ENCODE measurements at places on chromosomes 5 and 9. TPM values are rescaled to one million over a fixed set of nuclear protein-coding genes. Genes with fewer than 3 reads are reported as not detected.

ZNF462 gene
- 98.3 TPM for total RNA-seq

SPINK4 gene
- not detected for total RNA-seq

PCDHA1 gene
- total RNA-seq, result 0.13 TPM

DMRT3 gene
- not detected for total RNA-seq

ALDH7A1 gene
- 76.6 TPM for total RNA-seq

WDR38 gene
- total RNA-seq, result not detected

GRCh38 chr5:155087036-155087435, 73.5 kb downstream of the KIF4B start:
- DNase-seq, result no peak

DNA sequence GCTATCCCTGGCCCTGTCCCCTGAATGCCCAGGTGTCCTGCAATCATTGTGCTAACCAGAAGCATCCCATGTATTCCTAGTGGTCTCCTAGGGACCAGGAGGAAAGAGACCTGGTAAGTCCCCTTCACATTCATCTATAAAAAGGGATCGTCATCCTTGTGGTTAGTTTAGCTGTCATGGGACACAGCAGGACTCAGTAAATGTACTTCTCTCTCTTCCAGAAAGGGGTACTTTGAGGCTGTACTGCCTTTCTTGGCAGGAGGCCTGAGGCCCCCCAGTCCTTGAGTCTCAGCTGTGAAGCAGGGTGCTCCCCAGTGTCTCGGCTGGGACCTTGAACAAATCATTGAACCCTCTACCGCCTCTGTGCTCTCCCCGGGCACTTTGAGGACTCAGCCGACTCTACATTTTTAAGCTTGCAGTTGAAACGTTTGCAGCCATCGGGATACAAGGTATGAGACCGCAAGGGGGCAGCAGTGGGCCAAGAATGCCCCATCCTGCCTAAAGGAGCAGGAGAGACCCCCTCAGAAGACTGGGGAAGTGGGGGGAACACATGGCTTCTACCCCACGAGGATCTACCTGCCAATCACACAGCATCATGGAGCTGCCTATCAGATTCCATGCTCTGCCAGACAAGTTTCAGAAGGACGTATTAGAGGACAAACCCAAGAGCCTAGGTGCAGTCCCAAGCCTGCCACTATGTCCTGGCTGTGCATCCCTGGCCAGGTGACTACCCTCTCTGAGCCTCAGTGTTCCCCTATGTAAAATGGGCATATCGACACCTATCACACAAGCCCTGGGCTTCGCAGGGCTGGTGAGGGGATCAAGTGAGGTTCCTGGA, 2.4 kb upstream of the PHYKPL start:
- peak; percentile 85 for DNase-seq

DNA sequence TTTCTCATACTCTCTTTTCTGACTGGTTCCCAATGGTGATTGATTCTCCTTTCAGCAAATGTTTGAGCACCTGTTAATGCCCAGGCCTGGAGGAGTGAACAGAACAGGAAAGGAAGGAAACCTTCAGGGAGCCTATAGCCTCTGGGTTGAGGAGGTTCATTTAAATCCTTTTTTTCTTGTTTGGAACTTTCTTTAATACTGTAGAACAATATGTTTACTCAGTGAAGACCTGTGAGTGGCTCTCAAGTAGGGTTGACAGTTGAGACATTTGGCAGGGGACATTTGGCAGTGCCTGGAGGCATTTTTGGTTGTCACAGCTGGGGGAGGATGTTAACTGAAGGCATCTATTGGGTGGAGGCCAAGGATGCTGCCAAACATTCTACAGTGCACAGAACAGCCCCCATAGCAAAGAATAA, 6.1 kb upstream of the FAM120AOS start:
- no peak for DNase-seq

- no peak for DNase-seq
Observed at GRCh38 chr9:124706685-124707084, 64.4 kb downstream of the NR6A1 start.

DNA sequence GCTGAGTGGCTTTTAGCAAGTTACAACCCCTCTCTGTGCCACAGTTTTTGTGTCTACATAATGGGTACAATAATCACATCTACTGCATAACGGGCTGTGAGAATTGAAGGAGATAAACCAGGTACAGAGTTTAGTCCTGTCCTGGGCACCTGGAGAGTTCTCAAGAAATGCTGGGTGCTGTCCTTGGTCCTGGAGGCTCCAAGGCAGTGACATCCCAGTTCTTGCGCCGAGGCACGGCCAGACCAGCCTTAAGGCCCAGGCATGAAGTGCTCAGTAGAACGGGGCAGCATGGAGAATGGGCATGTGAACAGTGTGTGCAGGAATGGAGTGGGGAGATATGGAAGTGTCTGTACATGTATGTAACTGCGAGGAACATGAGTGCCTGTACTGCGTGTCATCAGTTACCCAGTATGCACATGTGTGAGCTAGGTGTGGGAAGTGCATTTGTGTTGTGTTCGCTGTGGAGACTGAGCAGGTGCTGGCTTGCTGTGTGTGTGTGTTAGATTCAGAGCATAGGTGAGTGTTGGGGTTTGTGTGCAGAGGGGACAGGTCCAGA, 6.3 kb upstream of the UNC5A start:
- peak; percentile 61 for DNase-seq

- no peak for DNase-seq
Observed at GRCh38 chr5:143023411-143024096, 253.4 kb downstream of the ARHGAP26 start.

DNA sequence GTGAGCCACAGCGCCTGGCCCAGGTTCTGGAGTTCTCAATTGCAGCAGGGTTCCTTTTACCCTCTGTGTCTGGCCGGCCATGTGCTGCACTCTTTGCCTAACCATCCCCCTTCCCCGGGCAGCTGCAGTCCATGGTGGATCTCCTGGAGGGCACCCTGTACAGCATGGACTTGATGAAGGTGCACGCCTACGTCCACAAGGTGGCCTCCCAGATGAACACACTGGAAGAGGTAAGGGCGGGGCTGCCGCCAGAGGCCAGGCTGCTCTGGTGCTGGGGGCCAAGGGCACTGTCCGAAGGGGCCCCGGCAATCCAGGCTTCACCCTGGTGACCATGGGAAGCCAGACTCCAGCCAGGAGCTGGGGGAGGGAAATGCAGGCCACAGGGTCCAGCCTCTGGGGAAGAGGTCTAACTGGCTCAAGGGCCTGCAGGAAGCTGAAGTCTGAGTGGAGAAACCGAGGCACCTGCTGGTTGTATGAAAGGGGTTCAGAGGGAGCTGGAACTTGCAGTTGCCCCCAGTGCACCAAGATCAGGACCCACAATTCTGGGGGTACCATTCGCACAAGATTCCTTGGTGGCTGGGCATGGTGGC, 18.1 kb downstream of the OLFML2A start:
- no peak for DNase-seq

DNA sequence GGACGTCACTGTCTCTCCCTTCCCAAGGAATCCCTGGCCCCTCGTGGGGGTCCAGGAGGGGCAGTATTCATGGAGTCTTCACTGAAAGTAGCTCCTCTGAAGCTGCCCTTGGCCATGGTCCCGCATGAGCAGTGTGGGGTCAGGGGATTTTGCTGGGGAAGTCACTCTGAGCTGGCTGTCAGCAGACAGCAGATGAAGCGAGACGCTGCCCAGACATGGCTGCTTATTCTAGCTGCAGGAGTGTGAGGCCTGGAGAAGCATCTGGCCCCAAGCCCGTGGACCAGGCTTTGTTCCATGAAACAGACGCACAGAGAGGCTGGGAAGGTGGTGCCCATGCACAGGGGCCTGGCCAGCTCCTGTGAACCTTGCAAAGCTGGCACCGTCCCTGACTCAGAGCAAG, 21.5 kb upstream of the ASS1 start:
- DNase-seq, result no peak

- DNase-seq, result no peak
Observed at GRCh38 chr9:122229485-122229837, 704 bp upstream of the LHX6 start.

GRCh38 chr5:134063188-134063820, 51.2 kb upstream of the TCF7 start:
- no peak for DNase-seq

GRCh38 chr5:37495210-37495609, 116.1 kb downstream of the WDR70 start:
- no peak for DNase-seq

- DNase-seq, result no peak
Observed at GRCh38 chr9:115808108-115808507, 345.5 kb upstream of the PAPPA start.

DNA sequence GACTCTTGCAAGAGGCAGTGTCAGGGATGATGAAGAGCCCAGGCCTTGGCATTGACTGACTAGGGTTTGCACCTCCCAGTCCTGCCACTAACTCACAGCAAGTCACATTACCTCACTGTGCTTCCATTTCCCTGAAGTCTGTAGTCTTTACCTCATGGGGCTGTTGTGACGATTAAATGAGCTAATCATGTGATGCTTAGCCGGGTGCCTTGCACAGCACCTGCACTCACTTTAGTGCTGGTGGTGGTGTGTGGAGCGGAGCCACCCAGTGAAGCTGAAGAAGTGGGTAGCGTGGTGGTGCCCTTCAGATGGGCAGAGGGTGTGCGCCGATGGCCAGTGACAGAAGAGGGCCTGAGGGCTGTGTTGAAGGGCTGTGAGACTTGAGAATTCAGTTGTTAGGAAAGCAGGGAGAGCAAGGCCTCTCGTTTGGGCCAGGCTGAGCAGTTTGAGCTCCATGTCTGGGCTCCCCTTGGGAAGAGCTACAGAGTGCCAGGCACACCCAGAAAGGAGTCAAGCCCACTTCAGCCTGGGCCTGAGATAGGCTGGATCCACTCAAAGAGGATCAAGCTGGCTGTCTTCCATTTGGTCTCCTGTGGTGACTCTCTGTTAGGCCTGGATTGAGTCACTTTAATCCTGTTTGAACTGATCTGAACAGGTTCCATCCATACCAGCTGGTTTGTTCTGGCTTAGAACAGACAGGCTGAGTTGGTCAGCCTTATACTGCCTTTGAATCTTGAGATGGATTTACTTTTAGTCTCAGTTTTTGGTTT, 42.5 kb downstream of the RALGPS1 start:
- DNase-seq, result no peak

GRCh38 chr9:116190637-116191396, 37.2 kb downstream of the PAPPA start:
- DNase-seq, result no peak

DNA sequence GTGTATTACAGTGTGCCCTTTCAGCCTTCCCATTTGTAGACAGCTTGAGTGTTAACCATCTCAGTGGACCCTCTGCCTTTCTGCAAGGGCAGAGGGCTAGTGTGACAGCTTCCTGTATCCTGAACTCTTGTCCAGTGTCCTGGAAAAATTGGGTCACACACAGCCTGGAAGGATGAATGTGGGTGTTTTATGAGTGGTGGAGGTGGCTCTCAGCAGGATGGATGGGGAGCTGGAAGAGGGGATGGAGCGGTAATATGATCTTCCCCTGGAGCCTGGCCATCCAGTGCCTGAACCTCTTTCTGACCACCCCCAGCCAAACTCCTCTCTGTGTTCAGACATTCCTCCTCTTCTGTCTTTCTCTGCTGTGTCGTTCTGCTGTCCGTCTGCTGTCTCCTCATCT, 113.0 kb downstream of the KIF4B start:
- no peak for DNase-seq

GRCh38 chr5:71533615-71534014, 53.5 kb upstream of the MCCC2 start:
- DNase-seq, result no peak

DNA sequence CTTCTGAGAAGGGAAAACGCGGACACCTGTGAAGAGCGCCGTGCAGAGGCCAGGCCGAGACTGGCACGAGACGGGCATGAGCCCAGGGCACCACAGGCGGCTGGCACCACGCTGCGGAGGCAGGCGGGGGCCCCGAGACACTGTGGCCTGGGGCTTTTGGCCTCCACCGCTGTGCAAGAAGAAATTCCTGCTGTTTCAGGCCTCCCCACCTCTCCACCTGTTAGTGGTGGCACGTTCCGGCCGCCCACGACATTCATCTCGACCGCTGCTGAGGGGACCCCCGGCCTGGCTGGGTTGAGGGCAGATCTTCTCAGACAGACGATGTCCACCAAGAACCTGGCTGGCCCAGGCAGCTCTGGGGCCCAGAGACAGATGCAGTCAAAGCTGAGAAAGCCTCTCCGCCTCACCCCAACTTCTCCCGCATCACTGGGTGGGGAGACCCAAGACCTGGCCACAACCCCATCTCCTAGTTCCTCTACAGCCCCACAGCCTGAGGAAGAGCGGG, 11.5 kb downstream of the NACC2 start:
- DNase-seq, result no peak

DNA sequence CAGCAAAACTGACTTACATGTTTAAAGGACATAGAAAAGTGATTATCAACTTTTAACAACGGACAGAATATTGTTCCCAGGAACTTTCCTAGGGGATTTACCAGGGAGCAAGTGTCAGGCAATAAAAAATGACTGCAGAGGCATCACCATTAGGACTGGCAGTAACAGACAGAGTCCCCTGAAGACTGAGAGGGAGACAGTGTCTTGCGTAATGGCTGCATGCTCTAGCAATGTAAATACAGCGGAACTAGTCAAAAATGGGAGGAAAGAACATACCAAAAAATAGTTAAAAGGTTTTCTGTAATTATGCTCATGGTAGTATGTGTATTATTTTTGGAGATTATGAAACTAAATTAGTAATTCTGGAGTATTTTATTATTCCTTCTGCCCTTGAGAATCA, 181.8 kb downstream of the CRB2 start:
- DNase-seq, result no peak

- no peak for DNase-seq
Observed at GRCh38 chr9:6759185-6759977, 1.6 kb downstream of the KDM4C start.

DNA sequence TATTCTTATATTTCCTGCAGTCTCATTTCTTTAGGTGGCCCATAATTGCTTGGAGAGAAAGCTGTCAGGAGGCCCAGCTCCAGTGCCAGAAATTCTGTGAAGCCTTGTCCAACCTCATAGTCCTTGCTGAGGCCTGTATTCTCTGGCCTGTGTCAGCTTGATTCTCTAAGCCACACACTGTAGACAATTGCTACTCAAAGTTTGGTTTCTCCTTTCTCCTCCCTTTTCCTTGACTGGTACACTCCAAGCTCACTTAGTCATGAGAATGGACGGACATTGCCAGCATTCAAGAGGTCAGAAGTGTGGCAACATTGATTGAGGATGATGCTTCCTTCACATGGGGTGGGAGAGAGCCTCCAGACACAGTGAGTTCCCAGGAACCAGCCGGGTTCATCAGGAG, 71.3 kb upstream of the CXCL14 start:
- no peak for DNase-seq

DNA sequence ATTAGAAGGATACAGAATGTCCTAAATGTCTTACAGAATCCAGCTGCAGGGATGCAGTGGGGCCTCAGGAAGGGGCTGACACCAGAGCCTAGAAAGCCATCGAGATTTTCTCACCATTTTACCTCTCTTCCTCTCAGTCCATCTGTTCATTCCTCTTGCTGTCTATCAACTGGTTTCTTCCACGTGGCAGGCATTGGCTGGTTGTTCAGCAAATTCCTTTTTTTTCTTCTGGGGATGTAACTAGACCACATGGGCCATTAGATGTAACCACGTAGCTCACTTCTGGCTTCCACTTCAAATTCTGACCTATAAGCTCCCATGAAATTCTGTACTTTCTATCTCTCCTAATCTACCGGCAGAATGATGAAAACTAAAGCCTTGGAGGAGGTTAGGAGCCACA, 93.6 kb upstream of the MTAP start:
- no peak for DNase-seq
